ENCODE measurements at places on chromosomes 16 and 17.

DNA sequence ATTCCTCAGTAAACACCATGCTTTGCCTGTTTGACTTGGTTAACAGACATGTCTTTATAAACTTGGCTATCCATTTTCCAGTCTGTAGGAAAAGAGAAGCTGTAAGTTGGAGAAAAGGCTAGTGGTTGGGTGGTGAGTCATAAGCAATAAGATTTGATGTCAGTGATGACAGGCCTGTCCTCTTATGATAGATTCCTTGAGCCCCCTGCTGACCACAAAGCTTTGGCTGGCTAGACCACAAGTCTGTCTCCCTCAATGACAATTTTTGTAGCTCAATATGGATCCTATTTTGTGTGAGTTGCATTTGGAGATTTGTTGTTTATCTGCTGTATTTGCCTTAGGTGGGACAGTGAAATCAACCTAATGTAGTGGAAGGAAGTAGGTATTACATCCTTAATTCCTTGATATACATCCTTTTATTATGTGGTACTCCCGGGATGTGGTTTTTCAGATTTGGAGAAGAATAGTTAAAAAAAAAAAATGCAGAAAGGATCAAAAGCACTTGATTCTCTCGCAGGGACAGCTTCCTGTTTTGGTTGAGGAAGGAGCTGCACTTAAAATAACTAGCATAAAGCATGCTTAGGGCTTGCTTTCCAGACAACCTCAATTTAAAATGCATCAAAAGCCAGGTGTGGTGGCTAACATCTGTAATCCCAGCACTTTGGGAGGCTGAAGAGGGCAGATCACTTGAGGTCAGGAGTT lies 67.4 kb downstream of the SIAH1 start:
- no peak for DNase-seq

GRCh38 chr16:50248845-50249244 lies 17.5 kb upstream of the ADCY7 start:
- DNase-seq: no peak

DNA sequence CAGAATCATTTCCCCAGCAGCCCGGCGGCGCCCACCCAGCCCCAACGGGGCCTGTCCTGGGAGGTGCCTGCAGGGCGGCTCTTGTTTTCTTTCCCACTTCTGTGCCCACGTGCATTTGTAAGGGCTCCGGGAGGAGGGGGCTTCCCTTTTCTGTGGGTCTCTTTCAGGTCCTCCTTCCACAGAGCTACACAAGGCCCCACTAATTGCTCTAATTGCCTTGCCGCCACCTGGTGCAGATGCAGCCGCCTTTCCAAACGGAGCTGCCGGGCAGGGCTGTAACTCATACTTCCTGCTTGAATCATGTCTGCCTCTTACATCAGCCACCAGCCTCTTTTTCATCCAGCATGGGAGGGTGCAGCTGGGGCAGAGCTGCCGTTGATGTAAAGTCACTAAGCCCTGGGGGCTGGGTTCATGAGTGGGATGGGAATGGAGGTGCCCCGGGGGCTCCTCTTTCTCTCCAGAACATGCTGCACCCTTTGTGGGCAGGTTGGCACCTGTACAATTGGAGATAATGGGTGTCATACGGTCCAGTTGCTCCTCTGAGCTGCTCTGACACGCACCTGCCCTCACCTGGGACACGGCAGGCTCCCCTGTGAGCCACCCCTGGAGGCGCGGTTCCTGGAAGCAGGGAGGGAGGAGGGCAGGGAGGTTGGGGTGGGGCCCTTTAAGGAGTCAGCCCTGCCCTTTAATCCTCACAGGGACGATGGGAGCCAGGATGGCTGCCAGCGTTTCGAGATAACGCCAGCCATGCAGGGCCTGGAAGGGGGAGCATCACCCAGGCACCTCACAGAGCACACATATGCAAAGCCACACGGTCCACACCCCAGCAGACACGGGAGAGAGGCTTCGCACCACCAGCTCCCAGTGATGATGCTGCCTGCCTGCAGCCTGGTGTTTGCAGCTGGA lies 41.1 kb upstream of the KLHDC4 start:
- DNase-seq: no peak

- DNase-seq: no peak
Observed at GRCh38 chr17:58328195-58329034, at the start of gene TSPOAP1. Gene TSPOAP1 (minus strand): TSS chr17:58328795. CDS start chr17:58327920, 875 bp downstream.

DNA sequence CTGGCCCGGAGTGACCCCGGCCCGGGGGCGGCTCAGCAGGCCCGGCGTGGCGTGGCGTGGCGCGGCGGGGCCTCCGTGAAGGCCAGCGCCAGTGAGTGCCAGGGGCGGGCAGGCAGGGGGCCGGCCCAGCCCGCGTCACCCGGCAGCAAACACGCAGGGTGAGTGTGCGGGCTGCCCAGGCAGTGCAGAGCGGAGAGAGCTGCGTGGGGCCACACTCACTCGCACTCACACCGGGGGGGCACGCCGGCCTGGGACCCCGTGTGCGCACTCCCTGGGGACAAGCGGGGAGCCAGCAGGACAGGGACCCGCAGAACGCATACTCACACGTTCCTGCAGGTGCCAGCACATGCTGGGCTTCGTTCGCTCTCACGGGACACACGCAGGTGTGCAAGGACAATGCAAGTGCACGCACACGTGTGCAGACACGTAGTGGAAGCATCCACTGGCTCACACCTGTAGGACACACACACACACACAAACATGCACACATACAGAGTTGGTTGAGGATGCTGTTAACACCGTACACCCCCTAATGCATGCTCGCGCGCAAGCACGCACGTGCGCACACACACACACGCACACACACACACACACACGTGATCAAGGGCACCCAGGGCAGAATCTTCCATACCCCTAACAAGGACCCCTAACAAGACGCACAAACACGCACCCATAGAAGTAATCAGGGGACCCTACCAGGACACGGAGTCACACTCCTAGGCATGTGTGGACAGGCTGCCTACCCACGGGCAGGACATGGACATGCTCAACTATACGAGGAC lies 7.7 kb downstream of the USP6 start:
- DNase-seq: no peak

DNA sequence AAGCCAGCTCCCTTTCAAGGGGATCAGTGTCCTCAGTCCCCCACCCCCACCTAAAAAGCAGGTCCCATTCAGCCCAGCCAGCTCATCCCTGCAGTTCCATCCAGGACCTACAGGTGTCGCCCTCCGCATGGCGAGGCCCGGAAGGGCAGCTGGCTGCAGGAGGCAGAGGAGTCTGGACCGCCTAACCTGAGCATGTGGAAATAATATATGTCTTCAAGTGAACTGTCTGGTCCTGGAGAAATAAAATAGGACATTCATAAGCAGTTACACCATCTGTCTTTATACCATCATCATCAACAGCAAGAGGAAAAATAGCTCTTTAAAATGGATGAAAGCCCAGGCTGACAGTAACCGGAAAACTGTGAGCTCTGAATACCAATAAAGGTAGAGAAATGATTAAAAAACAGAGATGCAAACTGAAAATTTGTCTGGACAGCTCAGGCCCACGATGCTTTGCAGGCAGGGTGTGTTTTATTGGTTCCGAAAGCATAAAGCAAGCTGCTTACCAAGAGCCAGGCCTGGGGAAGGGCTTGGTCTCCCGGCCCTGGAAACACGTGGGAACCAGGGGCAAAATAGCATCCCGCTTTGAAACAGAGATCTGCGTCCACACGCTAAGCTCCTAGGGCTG lies 215.2 kb downstream of the ZFHX3 start:
- peak; percentile 89 for DNase-seq

GRCh38 chr16:79602628-79603014 lies 2.1 kb upstream of the MAF start:
- DNase-seq: no peak

GRCh38 chr17:5042157-5043022 lies 7.2 kb upstream of the SLC52A1 start:
- DNase-seq: no peak

GRCh38 chr16:57102888-57103851 lies 10.8 kb downstream of the CPNE2 start:
- DNase-seq: no peak

- DNase-seq: no peak
Observed at GRCh38 chr17:48123776-48124388, 16.3 kb downstream of the SNX11 start.

DNA sequence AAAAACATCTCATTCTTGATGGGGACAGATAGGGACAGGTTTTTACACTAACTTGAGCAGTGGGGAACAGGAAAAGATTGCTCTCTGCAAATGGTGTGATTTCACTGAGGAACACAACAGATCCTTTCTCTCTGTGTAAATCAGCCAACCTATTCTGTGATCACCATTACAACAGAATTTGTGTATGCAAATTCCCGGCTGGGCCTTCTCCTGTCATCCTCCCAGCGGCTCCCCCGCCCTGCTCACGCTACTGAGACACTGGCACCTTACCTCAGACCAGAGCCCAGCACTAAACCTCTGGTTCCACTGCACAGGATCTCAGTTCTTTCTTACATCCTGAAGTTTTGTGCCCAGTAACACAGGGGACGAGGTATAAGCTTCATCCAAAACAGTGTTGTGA lies 97.0 kb upstream of the FA2H start:
- DNase-seq: no peak

GRCh38 chr16:23391381-23392222 lies 61.4 kb downstream of the COG7 start:
- no peak for DNase-seq

DNA sequence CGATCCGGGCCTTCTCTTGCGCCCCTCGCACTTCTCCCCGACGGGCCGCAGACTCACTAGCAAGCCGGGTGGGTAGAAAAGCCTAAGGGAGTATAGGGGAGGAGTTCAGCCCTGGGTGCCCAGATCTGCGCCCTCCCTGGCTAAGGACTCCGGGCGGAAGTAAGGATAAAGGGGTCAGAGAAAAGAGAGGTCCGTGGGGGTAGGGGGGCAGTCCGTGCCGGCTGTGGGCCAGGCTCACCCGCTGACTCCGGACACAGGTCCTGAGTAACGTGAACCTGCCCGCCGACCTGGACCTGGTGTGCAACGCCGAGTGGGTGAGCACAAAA lies 1.8 kb downstream of the NAGS start:
- DNase-seq: no peak

DNA sequence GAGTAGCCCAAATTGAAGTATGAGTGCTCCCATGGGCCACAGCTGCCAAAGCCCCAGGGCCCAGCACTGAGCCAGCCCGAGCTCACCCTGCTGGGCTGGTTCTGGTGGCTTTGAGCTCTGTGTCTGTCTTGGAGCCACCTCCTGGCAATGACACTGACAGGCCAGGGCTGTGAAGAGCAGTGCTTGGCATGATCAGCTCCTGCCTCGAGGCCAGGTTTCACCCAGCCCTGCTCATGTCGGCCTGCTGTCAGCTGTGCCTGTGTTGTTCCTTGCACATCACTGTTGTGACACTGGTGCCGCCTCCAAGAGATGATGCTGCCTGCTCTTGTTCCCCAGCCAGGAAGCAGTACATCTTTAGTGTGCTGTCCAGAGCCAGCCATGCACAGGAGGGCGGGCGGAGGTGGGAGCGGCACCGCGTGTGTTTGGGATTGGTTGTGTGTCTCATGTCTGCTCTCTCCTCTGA lies 26.0 kb downstream of the PLD6 start:
- no peak for DNase-seq

- DNase-seq: peak; percentile 71
Observed at GRCh38 chr16:83953796-83954576, 946 bp downstream of the OSGIN1 start.

- DNase-seq: peak; percentile 25
Observed at GRCh38 chr17:13352747-13353415, 248.8 kb downstream of the HS3ST3A1 start.

- no peak for DNase-seq
Observed at GRCh38 chr17:72531729-72532128, 410.9 kb downstream of the SOX9 start.

DNA sequence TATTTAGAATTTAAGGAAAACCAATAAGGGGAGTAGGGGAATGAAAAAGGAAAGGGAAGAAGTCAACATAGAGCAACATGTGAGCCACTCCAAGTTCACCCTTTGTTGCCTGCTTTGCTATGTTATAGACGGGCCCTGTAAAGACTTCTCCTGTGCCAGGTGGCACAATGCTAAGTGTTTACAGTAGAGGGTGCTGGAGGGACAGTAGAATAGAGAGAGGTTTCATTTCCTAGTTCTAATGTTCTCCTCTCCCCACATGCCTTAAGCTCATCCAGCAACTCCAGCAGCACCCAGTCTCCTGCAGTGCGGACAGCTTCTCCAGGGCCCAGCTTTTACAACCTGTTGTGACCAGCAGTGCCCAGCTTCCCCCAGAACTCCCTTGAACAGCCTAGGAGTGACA lies 468.0 kb downstream of the HS3ST3B1 start:
- no peak for DNase-seq

DNA sequence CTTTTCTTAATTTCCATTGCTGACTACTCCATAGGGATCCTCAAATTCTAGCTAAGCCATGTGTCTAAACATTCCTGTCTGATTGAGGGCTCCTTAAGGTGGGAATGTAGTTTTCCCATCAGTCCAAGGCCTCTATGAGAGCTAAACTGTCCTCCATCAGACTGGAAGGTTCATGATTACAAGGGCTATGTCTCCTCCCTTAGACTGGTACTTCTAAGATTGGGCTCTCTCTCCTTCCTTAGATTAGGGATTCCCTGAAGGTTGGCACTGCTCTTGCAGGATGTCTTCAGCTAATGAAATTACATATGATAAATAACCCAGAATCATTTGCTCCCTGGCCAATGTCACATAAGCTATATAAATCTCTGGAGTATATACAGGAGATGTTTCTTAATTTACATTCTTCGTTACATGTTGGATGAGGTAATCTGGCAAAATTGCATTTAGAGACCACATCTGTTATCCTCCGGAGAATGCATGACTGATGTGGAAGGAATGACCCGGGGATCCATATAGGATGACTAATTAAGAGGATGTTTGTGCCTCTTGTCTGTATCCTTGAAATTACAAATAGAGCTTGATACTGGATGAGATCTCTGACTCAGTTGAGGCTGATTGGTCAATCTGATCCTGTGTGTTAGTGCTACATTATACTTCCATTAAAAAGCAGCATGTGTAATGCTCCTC lies 14.2 kb downstream of the B4GALNT2 start:
- no peak for DNase-seq
